ENCODE measurements at places on chromosomes 5 and 9.

DNA sequence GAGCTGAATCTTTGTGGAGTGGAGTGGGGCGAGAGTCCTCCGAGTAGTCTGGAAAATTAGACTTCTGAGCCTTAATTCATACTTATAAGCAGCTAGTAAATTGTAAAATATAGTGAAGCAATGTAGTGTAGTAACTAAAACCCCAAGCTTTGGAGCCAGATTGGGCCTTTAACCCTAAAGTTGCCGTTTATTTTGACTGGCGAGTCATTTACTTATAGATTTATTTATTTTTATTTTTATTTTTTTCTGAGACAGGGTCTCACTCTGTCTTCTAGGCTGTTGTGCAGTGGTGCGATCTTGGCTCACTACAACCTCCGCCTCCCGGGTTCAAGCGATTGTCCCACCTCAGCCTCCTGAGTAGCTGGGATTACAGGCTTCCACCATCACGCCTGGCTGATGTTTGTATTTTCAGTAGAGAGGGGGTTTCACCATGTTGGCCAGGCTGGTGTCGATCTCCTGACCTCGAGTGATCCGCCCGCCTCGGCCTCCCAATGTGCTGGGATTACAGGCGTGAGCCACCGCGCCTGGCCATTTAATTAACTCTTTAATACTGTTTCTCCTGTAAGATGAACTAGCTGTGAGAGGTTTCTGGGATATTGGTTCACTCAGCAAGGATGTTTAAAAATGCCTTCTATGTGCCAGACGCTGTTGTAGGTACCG, 687 bp upstream of the RPS23 start:
- DNase-seq, result no peak

DNA sequence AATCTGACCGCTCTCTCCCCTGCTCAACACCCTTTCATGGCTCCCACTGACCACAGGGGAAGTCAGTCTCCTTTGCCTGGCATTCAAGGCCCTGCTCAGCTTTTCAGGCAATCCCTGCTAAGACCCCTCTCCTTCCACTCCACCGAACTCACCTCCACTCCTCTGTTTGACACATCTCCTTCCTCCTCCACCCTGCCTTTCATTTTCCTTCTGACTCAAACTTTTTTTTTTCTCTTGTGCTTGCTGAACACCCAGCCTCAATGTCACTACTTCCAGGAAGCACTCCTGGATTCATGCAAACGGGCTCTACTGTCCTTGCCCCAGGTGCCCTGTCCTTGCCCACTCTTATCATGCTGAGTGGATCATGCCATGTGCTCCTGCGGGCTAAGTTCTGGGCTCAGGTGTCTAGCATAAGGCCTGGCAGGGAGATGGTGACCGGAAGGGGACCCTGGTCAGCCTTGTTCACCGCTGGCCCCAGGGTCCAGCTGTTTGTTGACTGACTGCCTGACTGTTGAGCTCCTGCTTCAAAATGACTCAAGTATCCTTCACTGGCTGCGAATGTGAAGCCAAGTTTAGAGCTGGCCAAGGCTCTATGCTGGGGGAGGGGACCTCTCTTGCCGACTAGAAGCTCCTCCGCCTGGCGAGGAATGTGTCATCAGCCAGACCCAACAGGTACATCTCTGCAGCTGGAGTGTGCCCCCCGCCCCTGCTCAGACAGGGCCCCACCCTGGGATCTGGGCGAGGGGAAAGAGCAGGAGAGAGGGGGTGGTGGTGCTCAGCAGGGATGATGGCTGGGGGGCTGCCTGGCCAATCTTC, 6.2 kb downstream of the NR5A1 start:
- no peak for DNase-seq

GRCh38 chr9:125603478-125604021, 103.5 kb downstream of the MAPKAP1 start:
- DNase-seq, result no peak

GRCh38 chr9:7119612-7120011, 361.8 kb downstream of the KDM4C start:
- DNase-seq, result no peak

- DNase-seq, result peak; percentile 68
Measured at GRCh38 chr5:177133853-177134696, 502 bp downstream of the NSD1 start.

- no peak for DNase-seq
Measured at GRCh38 chr9:101893661-101894646, 155.5 kb upstream of the GRIN3A start.

- no peak for DNase-seq
Measured at GRCh38 chr5:126219616-126220015, 203.6 kb upstream of the GRAMD2B start.

GRCh38 chr5:92002721-92003274, 619.7 kb upstream of the ARRDC3 start:
- DNase-seq, result no peak

- no peak for DNase-seq
Measured at GRCh38 chr5:76838481-76839261, 11.1 kb upstream of the S100Z start.
